Fibroblast of skin of left biceps (primary cell): ENCODE measurements at places on chromosomes 1 and 21.

DNA sequence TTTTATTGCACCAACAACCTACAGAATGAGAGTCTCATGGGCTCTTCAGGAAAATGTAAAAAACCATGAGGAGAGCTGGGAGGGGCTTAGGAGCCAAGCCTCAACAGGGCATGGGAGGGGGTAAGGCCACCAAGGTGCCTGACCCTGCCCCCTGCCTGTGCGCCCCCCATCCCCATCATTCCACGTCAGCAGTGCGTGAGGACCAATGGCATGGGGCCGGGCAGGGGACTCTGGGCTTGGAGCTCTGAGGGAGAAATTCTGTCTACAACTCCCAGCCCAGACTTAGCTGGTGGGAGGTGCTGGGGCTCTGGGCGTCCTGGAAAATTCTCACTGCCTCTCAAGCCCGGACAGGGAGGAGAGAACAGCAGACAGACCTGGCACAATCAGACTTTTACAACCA is 5.2 kb upstream of the CAMK2N1 start:
- DNase-seq: no peak

- DNase-seq: no peak
These were observed 612.6 kb downstream of the MRPL39 start for GRCh38 chr21:24994717-24995116.

GRCh38 chr1:7680207-7680954 is 90.7 kb upstream of the VAMP3 start:
- DNase-seq: peak; percentile 11

- DNase-seq: no peak
These were observed 26.9 kb upstream of the EYA3 start for GRCh38 chr1:28115267-28115666.

GRCh38 chr1:156897078-156897825 is 3.7 kb downstream of the PEAR1 start:
- no peak for DNase-seq

GRCh38 chr1:192830595-192831246 is 21.9 kb downstream of the RGS2 start:
- no peak for DNase-seq

GRCh38 chr1:100622037-100622436 is 84.1 kb downstream of the GPR88 start:
- DNase-seq: peak; percentile 84

DNA sequence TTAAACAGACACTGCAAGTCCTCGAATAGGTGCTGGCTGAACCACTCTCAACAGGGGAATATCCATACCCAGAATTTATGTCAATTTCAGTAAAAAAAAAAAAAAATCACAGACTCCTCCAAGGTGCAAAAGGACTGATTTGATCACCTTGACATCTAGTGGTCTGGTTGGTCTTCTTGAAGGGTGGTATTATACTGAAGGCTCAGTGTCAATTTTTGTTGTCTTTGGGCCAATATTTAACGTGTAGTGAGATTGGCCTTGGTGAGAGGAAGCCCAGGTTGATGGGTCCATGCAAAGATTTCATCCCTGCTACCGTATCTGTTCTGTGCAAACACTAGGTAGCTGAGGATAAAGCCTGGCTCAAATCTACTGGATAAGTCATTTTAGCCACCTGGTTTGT is 4.0 kb upstream of the GBP5 start:
- no peak for DNase-seq

- no peak for DNase-seq
These were observed 284.4 kb upstream of the PKN2 start for GRCh38 chr1:88399690-88400089.

DNA sequence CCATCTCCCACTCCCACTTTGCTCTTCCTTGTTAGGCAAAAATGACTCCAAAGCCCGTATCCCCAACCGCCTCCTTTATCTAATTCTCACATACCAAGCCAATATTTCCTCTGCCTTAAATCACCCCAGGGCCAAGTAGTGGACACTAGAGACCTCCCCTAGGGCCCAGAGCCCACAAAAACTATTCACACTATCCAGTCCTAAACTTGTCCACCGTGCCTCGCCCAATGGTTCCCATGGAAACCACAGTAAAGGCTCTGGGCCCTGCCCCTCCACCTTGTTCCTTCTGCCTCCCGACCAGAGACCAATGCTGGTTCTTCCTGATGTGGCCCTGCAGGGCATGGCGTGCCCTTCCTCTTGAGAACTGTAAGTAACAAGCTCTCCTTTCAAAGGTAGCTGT is 11.8 kb downstream of the CFAP107 start:
- DNase-seq: no peak

- DNase-seq: no peak
These were observed 29.0 kb downstream of the TNR start for GRCh38 chr1:175714350-175714749.

DNA sequence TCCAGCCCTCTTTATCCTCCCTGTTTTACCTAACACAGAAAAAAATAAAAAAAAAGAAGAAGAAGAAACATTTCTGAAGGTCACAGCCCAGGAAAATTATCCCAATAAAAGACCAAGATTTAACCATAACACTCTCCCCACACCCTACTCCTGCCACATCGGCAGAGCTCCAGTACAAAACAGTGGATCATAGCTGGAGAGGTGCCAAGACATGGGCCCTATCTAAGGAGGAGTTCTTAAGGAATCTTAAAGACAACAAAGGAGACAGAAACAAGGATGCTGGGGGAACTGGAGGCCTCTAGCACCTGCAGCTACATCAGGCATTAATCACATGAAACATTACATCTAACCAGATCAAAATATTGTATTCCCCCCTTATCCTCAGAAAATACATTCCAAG is 432.8 kb downstream of the MATN1 start:
- DNase-seq: no peak

GRCh38 chr1:221230605-221231004 is 351.4 kb downstream of the HLX start:
- no peak for DNase-seq
